Activated T-cell treated with anti-CD3 and anti-CD28 coated beads, Interleukin-2, amount 50 U/mL, for 24 hours (primary cell): ENCODE measurements at places on chromosomes 7 and 10.

GRCh38 chr7:48040944-48041652 is 5.8 kb downstream of the C7orf57 start:
- DNase-seq: no peak

DNA sequence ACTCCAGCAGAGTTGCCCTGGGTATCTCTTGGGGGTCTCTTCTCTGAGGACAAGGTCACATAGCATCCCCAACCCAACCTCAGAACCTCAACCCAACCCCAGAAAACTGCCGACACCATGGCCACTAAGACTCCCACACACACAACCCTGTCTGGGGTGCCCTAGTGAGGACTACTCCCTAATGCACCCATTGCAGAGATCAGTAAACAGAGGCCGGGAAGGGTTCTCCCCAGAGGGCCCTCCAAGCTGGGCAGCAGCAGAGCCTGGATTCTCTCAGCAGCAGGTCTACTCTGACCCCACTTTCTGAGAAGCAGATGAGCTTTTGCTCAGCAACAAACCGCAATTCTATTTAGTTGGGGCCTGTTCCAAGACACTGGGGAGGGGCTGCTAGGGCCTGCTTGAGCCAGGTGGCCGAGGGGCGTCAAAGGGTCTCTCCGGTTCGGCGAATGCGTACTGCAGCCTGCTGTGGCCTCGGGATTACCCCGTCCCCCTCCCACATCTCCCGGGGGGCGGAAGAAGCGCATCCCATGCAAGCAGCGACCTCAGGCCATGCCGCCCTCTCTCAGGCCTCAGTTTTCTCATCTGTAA is 828 bp downstream of the OGDHL start:
- no peak for DNase-seq

- no peak for DNase-seq
Measured at GRCh38 chr7:69953136-69954067, 355.1 kb downstream of the AUTS2 start.

- no peak for DNase-seq
Measured at GRCh38 chr10:109650228-109650627, 273.1 kb downstream of the XPNPEP1 start.

GRCh38 chr10:34121781-34122622 is 693.1 kb downstream of the PARD3 start:
- no peak for DNase-seq

DNA sequence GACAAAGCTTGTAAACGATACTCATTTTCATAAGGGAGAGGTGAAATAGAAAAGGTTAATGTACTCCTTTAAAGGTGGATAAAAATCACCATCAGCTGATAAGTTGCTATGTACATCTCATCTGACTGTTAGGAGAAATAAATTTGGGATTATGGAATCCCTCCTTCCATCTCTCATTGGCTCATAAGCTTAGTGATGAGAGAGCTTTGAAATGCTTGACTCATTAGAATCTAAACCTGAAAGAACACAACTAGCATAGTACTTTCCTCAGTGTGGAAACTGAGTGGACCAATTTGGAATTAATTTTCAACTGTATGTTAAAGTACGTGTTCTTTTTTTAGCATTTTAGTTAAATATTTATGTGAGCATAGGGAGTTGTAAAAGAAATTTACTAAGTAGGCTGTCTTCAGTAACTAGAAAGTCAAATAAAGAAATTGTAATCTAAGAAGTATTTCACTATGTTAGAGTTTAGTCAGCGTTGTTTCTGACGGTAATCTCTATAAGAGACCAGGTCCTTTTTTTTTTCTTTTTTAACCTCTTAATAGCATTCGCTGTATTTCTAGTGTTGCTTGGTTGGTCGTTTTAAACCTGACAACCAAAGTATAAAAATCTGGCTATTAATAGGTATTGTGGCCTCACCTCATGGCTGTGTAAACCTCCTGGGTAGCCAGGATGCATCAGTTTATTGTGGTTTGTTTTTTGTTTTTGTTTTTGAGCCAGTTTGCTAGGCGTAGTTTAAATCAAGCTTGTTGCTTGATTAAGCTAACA is 34.4 kb downstream of the FHIP2A start:
- DNase-seq: no peak
